ENCODE measurements at places on chromosomes 4 and X. TPM values are rescaled to one million over a fixed set of nuclear protein-coding genes. Genes with fewer than 3 reads are reported as not detected.

The SLC34A2 gene
- total RNA-seq: not detected

The CFI gene
- total RNA-seq: 23.6 TPM

The DDIT4L gene
- 7.3 TPM for total RNA-seq

The GAGE12J gene
- not detected for total RNA-seq

The CPLX1 gene
- total RNA-seq: 0.28 TPM

The DUSP21 gene
- total RNA-seq: not detected

The ZFP92 gene
- not detected for total RNA-seq

The SASH3 gene
- total RNA-seq: 0.05 TPM

- DNase-seq: no peak
These were observed 113.7 kb upstream of the LSM6 start for GRCh38 chr4:146061610-146062334.

DNA sequence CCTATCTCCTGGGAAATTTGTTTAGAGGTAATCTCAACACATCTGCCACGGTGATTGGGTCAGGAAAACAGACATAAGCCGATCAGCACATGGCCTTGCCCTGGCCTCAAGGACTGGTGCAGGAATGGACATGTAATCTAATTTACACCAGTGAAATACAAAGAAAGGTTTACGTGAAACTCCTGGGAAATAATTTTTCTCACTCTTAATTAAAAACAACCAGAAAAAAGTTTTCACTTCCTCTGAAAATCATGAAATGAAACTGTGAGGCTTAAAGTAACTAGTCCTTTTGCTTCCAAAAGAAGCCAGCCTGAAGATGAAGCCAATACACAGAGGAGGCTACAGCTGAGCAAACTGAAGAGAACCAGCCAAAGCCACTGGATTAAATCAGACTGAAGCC is 154.1 kb upstream of the FAM241A start:
- no peak for DNase-seq

- DNase-seq: peak; percentile 12
These were observed 429.2 kb downstream of the GPAT3 start for GRCh38 chr4:83964996-83965541.

DNA sequence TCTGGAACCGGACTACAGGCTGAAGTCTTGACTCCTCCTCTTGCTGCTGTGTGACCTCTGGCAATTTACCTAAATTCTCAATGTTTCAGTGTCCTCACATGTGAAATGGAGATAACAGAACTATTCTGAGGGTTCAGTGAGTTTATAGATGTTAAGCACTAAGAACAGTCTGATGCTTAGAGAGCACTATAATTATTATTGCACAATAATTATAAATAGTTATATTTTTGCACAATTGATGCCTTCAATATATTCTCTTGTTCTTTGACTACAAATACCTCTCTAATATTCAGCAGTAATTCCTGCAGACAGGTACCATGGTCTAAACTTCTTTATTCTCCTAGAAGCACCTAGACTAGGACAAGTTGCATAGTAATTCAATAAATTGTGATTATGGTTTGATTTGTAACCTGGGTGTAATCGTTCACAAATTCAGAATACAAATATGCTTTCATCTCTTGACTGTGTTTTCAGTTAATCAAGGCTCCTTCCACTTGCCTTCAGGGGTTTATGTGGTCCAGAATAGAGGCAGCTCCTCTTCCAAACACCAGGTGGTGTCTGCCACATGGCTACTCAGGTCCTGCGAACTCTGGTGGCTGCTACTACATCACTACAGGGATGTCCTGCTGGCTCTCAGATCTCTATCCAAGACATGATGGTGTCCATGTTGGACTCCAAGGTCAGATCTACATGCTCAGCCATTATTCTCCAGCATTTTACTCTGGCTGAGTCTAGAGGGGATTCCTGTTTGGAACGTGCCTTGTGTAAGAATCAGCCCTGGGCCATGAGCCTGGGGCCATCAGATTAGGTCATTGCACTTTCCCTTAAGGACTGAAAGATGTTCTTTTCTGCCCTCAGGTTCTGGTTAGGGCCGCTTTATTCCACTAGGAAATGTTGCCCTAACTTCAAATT is 103.4 kb downstream of the QRFPR start:
- DNase-seq: peak; percentile 10

GRCh38 chr4:140049849-140050637 is 103.9 kb downstream of the MAML3 start:
- no peak for DNase-seq

GRCh38 chrX:39848900-39849299 is 248.9 kb downstream of the BCOR start:
- DNase-seq: no peak

- no peak for DNase-seq
These were observed 30.4 kb downstream of the LIMCH1 start for GRCh38 chr4:41568363-41568762.

DNA sequence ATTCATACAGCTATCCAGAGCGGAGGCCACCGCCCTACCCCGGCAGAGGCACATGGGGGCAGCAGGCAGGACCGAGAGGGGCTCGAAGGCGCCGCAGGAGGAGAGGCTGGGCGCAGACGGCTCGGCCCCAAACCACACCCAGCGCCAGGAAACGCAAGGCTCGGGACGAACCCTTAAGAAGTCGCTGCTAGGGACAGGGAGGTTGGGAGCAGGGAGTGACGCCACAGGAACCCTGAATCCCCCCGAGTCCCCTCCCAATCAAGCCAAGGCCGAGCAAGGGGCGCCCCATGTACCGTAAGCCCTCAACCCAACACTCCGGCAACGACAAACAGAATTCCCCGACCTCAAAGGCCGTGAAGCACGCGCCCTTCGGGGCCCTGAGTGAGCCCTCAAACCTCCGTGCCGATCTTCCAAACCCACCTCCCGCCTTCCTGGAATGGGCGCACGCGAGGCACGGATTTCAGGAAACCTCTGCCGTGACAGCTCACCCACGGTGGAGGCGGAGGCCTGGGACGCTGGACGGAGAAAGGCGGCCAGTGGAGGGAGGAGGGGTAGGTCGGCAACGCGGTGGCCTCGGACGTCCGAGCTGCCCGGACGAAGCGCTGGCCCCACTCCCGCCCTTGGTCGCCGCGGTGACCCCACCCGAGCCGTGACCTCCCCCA is 1.8 kb downstream of the ZFYVE28 start:
- no peak for DNase-seq

DNA sequence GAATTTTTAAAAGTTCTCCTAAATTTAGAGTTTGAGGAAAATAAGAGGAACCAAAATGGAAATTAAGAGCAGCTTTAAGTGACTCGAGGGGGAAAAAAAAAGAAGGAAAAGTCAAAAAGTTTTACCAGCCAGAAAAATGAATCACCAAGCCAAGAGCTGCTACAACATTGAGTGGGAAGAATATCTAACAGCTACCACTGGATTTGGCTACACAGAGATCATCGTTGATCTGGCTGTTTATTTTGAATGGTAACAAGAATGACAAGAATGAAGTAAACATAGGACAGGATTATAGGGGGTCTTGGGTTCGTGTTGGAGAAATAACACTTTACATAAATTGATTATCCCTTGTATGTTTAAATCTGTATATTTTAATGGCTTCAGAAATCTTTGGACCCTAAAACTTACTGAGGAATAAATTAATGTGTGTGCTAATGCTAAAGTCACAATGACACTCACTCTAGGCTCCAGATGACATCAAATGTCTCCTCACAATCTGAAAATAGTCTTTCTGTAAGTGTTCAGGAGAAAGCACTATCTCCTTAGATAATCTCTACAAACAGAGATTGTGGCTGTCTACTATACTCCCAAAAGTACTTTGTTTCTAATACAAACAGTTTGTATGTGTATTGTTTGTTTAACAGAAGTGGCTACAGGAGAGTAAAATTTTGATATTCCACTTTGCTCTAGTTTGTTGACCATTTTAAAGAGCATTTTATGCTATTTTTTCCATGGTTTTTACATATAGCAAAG is 3.1 kb upstream of the CSN3 start:
- no peak for DNase-seq

DNA sequence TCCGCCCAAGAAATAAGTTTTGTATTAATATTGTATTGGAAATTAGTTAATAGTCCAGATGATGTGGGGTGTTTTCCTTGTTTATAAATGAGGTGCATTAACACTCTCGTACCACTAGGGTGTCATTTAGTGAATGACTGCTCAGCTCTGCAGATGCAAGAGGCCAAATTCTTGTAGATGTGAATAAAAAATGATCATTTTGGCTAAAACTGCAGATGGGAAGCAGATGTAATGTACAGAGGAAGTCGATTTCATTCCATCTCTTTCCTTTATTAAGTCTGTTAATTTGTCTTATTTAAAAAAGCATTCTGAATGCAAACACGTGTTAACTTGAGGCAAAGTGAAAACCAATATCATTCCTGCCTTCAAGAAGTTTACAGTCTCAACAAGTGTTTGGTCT is 108.1 kb downstream of the DHX15 start:
- DNase-seq: no peak

GRCh38 chr4:76199664-76200211 is 13.9 kb downstream of the SCARB2 start:
- DNase-seq: no peak

DNA sequence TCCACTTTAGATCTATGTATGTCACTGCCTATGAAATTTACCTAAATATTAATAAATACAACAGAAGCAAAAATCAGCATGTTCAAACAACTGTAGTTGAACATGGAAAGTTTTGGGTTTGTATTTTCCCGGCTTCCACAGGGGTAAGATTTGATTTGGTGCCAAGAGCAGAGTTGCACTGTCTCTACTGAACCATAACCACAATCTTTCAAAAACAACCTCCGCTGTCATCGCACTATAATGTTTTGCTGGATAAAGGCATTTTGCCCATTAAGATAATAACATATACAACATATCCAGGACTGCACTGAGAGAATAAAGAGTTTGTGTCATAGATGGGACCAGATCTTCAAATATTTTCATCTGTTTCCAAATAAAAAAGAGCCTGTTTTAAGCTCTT is 94.9 kb downstream of the TENM3 start:
- peak; percentile 10 for DNase-seq

- DNase-seq: no peak
These were observed 16.3 kb upstream of the MAOB start for GRCh38 chrX:43898406-43899035.

DNA sequence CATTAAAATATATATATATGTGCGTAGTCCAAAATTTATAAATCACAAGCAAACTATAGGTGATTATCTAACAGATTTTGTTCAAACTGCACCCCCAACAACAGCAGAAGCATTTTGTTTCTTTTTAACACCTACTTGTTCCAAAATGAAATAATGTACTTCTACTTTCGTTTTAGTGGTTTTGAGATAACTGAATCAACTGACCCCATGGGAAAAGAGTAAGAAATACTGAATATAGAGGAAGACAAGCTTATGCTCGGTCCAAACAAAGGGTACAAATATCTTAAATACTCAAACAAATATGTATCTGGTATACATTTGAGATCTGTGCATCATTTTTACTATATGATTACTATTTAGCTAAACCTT is 22.4 kb downstream of the MAP7D3 start:
- no peak for DNase-seq

DNA sequence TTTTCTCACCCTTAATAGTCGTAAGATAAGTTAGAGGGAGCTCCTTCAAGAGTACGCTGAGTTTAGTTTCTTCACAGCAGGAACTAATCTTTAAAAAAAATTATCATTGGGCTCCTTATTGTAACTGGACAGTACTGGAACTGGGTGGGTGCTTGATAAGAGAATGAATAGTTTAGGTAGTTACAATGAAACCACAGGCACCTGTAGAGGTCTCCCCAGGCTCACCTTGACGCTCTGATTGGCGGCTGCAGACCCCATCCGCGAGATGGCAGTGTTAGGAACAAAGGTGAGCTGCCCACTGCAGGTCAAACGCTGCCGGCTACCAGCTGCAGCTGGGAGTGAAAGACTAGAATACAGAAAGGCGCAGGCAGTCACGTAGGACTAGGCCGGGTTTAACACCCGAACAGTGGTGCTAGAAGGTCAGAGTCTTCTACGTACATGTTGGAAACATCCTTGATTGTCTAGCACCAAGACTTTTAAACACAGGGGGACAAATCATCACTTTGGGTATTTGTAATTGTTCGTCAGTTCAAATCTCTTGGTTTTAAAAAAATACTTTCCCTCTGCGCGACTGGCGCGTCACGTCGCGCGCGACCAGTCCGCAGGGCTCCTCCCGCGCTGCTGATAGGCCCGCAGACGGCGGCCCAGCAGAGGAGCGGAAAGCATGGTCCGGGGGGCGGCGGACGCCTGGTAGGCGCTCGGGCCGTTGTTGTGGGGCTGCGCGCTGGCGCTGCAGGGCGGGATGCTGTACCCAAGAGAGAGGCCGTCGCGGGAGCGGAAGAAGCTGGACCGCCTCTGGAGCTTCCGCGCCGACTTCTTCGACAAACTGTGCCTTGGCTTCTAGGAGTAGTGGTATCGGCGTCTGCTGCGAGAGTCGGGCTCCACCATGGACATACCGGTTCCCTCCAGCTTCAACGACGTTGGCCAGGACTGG is 45.6 kb downstream of the SMARCA5 start:
- no peak for DNase-seq

- no peak for DNase-seq
These were observed 508.7 kb upstream of the FMR1 start for GRCh38 chrX:147403040-147403439.

- peak; percentile 45 for DNase-seq
These were observed 138.3 kb upstream of the TEX13D start for GRCh38 chrX:124194199-124194598.

DNA sequence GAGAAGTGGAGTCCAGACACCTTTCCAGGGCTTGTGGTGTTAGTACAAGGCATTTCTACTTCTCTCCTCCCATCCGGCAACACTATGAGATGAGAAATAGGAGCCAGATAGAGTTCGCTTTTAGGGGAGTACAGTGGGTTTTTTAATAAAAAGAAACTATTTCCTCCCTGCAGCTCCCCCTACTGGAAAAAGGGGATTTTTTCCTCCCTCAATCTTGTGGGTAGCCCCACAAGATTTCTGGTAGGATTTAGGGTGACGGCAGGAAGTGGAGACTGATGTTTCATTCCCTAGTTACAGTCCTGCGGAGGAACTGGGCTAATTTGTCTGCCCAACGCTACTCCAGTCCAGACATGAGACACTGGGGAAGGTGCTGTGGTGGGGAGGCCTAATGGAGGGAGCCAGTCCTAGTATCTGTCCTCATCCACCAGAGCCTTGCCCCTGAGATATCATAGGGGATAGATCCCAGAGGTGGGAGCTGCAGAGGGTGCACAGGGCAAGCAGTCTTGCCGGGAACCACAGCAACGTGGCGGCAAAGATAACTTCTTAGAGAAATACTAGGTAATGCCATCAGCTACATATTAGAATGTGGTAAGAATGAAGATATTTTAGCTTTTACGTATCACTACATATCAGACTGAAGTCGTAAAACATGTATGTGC is 45.5 kb upstream of the PRKG2 start:
- DNase-seq: peak; percentile 34

GRCh38 chr4:70759126-70759525 is 37.4 kb downstream of the RUFY3 start:
- no peak for DNase-seq

DNA sequence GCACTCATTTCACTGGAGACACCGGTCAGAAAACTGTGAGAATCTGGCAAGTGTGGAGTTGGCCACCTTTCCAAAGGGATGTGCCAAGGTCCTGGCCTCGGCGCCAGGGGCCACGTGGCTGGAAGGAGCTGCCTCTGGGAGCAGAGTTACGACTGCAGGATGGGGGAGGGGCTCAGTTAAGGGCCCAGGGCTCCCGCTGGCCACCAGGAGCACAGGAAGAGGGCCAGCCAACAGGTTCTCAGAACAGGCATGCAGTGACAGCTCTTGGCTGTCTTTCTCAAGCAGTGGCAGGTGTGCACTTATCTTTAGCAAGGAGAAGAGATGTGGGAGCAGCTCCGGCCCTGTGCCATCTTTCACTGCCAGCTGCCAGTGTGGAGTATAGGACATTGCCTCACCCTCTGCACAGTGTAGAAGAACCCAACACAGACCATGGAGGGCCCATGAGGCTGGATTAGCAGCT is 115.9 kb upstream of the RBPJ start:
- DNase-seq: peak; percentile 21

- no peak for DNase-seq
These were observed 12.3 kb upstream of the ADH5 start for GRCh38 chr4:99100876-99101275.

Data from SJCRH30 (cell line).